ENCODE measurements at places on chromosomes 1 and 21.

- no peak for DNase-seq
Measured at GRCh38 chr1:232186931-232187330, 443.0 kb downstream of the SIPA1L2 start.

DNA sequence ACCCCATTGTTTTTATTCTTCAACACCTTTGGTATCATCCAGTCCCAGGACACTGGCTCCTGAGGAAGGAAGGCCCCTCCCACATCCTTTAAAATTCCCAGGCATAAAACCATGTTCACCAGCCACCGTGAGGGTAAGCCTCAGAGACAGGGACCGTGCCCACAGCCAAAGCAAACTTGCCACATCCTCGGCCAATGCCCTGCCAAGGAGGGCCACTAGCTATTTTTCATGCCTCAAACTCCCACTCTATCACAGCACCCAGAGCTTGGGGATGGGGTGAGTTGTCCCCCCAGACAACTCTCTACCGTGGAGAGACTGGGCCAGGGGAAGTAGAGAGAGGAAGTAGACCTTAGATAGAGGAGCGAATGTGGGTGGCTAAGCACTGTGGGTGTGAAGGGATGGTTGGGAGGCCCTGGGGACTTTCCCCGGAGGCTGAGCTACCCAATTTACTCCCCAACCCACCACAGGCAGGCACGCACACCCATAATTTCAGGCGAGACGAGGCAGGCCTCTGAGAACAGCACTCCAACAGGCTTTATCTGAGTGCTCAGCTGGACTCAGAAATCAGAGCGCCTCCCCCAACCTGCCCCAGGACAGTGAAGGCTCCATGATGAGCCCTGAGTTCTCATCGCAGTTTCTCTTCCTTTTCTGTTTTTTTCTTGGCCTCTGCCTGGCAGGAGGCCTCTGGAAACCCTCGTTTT is 15.9 kb upstream of the BTG2 start:
- DNase-seq = no peak

- DNase-seq = no peak
Measured at GRCh38 chr21:43867948-43868347, 2.9 kb downstream of the AGPAT3 start.

GRCh38 chr1:203537806-203538464 is 44.0 kb downstream of the OPTC start:
- no peak for DNase-seq

GRCh38 chr1:25024615-25025350 is 94.7 kb upstream of the RUNX3 start:
- DNase-seq = no peak

- DNase-seq = no peak
Measured at GRCh38 chr1:109500941-109501381, 7.1 kb downstream of the CYB561D1 start.

DNA sequence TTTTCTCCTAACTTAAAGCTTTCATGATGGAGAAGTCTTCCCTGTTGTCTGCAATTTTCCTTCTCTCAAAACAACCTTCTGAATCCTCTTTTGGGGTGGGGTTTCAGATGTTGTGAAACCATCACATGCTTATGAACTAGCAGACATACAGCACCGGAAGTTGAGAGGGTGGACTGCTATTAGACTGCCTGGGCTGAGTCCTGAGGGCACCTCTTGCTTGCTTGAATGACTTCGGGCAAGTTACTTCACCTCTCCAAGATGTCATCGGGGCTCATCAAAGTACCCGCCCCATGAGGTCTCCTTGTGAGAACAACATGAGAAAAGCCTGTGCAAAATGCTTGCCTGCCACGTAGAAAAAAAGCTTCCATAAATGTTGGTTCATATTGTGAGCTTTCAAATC is 89.6 kb downstream of the CCDC185 start:
- no peak for DNase-seq

DNA sequence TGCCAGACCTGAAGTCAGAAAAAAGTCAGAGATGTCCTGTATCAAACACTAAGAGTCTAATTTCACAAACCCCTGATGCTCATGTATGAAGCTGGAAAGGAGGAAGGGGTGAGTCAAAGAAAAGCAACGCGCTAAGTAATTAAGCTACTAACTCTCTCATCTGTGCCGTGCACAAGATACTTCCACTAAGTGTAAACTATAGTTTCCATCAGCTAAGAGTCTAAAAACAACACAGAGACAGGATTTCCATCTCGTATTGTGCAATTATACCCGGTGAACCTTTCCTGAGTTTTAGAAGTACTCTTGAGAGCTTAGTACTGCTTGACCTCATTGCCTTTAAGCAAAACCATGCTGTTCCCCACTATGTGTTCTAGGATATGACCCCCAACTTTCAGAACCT is 19.0 kb downstream of the DNALI1 start:
- no peak for DNase-seq

DNA sequence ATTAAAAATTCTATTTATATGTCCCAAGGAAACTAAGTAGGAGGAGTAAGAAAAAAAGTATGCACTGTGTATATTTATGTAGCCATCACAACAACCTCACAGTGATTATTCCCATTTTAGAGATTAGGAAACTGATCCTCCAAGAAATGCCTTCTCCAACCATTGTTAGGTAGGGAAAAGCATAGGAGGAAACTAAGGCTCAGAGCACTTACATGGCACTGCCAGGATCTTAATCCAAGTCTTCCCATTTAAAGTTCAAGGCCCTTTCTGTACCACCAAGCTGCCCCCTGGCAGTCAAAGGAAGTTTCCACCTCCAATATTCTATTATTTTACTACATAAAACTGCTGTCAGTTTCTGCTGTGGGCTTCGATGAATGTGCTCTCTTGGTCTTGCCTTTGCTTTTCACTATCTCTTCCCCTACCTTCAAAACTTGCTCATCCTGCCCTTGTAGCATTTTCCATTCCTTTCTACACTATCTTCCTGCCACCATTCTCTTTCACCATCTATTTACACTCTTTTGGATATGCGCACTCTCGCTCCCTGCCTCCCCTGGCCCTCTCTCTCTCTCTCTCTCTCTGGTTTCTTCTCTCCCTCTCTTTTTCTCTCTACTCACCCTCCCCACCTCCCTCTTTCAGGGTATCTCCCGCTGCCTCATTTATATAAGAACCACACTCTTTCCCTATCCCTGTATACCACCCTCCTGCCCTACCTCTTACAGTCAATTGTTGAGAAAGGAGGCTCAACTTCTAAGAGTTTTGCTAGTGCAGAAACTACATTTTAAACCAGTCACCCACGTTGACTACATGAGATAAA is 34.0 kb downstream of the PUM1 start:
- no peak for DNase-seq

DNA sequence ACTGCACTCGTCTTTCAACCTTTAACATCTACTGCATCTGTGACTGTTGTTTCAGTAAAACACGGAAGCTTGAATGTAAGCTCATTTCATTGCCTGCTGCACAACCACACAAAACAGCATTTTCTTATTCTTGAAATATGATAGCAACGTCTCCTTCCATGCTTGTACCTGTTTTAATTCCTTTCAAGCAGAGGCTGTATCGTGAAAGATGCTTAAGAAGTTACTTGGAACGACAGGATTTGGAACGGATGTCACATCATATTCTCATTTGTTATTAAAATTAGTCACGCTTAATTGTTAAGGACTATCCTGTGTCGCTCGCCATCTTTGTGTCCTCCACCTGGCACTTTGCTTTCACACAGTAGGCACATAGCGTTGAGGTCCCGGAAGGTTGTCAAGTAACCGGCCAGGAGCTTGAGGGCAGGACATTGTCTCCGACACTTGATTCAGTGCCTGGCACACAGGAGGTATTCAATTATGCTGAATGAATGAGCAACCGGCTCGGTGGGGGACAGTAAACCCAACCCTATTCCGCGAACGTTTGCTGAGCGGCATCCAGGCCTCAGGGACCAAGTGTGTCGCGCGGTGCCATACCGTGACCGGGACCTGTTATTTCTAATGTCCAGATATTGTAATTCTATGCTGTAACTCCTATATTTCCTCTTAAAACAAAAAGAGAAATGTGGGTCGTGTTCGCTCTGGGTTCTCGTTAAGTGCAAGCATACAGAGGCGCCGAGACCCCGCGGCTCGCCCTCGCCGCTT is 499 bp upstream of the SH3GLB1 start:
- peak; percentile 4 for DNase-seq
